ENCODE measurements at places on chromosomes 2 and 18.

DNA sequence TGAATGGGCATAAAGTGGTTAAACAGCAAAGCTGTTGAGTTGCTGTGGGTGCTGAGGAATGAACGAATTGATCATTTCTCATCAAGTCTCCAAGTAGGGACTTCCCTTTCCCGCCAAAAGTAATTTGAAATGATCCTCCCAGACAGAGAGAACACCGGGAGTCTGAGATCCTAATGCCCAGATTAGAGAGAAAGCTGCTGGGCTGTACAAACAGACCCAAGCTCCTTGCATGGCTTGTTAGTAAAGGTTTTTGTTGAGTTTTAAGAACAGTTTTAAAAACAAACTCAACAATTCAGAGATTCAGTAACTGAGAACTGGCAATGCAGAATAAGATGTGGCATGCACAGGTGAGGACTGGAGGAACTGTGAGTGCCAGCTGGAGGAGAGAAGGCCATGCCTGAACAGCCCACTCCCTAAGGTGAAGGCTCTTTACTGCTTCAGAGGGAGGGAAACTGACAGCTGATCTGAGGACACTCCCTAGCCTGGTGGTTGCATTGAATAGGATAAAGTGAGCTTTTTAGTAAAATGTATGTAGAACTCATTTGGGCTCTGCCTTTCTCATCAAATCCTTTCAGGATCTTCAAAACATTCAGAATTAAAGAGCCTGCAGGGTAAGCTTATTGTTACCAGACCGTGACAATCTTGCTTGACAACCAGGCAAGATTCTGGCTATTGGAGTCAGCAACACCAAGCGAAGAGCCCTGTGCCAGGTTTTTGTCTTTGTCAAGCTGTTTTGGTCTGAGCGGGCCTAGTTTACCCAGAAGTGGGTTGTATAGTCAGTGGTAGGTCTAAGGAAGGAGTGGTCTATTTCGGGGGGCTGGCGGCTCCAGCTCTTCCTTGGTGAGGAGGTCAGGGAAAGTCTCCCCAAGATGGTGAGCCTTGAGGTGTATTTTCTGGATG is 63.2 kb upstream of the IGFBP5 start:
- no peak for DNase-seq

- DNase-seq, result peak; percentile 22
Measured at GRCh38 chr2:118169359-118170005, 81.2 kb downstream of the INSIG2 start.

- DNase-seq, result no peak
Measured at GRCh38 chr2:162768656-162769055, 69.9 kb downstream of the KCNH7 start.

DNA sequence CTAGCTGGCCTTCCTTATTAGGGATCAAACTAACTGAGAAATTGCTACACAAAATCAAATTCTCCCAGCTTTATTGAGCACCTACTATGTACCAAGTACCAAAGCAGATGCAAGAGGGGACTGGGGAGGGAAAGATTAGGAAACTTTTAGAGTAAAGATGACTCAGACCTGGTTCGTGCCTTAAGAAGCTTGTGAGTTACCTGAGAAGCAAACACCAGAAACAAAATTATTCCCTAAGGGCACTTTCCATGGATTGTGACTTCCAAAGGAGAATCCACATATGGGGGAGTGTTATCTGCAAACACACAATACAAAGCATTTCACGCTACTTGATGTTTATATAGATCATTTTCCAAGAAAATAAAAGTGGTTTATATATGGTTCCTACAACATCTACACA is 326.9 kb upstream of the HNRNPA3 start:
- DNase-seq, result no peak

- DNase-seq, result no peak
Measured at GRCh38 chr2:49069829-49070228, 84.5 kb downstream of the FSHR start.

DNA sequence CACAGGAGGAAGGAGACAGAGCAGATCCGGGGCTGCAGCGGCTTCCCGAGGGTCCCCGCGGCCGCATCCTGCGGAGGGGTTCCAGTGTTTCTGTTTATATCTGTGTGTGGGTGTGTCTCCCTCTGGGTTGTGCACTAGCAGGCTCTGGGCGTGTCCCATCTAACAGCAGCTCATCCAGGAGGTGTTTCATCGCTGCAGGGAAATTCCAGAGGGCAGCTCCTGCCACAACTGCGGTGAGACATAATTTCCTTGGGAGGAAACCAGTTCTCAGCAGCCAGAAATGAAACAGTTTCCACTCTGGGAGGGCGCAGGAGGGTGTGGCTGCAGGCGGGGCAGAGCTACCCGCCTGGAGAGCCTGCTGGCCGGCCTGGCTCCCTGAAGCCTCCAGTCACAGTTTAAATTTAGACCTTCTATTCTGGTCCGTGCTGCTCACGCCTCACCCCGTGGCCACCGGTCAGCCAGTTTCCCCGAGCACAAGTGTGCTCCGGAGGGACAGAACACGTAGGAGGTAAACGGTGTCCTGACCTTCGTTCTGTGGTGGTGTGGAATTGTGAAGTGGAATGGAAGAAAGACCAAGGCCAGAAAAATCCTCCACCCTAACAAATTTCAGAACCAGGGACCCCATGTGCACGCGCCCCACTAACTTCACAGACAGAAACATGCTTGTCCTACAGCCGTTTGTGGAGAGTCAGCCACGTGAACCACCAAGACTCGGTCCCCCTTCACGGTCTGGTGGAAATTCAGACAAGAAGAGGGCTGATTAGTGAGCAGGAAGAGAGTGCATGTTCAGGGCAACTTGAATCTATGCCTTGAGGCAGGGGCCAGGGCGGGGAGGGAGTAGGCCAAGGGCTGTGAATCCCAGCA is 50.2 kb downstream of the TEX44 start:
- DNase-seq, result peak; percentile 50

- DNase-seq, result no peak
Measured at GRCh38 chr2:162118166-162119031, 33.6 kb downstream of the GCG start.

- DNase-seq, result no peak
Measured at GRCh38 chr2:168130346-168130745, 117.0 kb downstream of the STK39 start.

GRCh38 chr2:168939918-168940317 is 38.8 kb downstream of the G6PC2 start:
- no peak for DNase-seq

- no peak for DNase-seq
Measured at GRCh38 chr2:23199115-23199918, 185.7 kb upstream of the KLHL29 start.

DNA sequence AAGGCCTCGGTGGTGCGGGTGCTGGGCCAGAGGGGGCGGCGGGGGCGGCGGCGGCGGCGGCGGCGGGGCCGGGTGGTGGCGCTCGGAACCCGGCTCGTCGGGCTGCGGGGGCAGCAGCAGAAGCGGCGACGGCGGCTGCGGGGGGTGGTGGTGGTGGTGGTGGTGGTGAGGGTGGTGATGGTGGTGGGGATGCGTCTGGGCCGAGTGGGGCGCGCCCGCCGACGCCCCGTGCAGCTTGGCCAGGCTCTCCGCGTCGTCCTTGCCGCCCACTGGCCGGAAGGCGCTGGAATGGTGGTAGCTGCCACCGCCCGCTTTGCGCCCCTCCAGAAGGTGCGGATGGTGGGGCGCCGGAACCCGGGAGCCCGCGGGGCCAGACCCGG is 4.4 kb downstream of the SKOR2 start:
- no peak for DNase-seq

DNA sequence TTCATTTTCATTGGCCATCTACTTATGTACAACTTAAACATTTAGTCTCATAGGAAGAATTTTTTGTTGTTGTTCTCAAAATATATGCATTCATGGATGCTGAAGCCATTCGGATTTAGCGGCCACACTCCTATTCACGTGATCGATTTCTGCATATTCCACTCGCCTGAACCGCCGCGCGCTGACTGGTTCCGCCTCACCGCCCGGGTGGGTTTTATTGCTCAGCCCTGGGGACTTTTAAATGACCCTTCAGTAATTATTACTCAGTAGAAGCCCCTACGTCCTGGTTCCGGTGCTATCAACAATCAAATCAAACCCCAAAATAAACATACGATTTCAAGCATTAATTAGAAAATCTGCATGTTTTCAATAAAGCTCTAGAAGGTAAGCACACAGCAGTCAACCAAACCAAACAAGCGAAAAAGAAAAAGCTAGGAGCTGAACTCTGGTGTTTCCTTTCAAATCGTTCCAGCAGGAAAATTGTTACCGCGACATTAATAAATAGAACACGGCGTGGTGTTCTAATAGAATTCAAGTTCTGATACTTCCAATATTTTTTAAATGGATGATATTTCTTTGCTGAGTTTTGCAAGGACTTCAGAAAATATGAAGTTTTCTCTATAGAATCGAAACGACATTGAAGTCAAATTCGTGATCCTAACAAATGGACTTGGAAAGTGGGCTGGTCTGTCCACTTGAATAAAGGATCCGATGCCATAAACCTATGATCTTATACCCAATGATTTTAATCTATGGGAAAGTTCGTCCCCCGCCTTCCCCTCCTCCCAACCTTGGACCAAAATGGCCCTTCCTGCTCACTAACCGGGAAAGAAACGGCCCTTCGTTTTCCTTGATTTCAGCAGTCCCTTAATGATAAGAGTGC is 9.3 kb downstream of the PAX3 start:
- no peak for DNase-seq

- no peak for DNase-seq
Measured at GRCh38 chr18:35117951-35118411, 76.8 kb downstream of the MAPRE2 start.

GRCh38 chr2:236107942-236108625 is 60.1 kb downstream of the GBX2 start:
- no peak for DNase-seq

DNA sequence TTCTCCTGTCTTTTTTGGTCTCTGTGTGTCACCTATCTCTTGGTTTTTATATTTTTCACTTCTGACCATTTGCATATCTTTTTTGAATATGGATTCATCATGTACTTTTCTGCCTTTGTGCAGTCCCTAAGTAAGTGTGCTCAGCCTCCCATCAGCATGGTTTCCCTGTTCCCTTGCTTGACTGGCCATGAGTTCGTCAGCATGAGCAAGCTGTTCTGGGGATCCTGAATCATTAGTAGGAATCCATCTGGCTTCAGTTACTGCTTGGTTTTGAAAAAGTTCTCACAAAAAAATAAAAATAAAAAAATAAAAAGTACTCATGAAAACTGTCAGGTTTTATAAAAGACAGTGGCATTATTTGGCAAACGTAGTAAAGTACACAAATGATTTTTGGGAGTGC is 144.1 kb downstream of the NCOA1 start:
- no peak for DNase-seq

DNA sequence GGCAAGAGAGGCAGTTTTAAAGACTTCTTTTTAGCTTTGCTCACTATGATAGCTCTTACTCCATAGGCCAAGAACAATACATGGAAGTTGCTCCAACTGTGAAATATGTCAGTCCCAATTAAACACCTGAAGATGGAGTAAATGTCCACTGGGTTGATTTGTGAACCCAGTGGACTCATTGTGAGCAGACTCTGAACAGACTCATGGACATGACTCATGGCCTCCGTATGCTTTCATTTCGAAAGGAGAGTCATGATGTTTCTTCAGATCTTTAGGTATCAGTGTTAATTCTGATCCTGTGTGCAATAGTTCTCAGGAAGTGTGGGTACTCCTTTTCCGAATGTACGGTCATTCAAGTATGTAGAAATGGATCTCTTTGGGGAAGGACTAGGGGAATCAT is 5.4 kb upstream of the CWC22 start:
- no peak for DNase-seq

- no peak for DNase-seq
Measured at GRCh38 chr2:121001641-121002040, 266.0 kb downstream of the GLI2 start.

- DNase-seq, result no peak
Measured at GRCh38 chr2:216144372-216144771, 35.2 kb downstream of the XRCC5 start.

GRCh38 chr18:7754258-7754657 is 187.1 kb downstream of the PTPRM start:
- no peak for DNase-seq

DNA sequence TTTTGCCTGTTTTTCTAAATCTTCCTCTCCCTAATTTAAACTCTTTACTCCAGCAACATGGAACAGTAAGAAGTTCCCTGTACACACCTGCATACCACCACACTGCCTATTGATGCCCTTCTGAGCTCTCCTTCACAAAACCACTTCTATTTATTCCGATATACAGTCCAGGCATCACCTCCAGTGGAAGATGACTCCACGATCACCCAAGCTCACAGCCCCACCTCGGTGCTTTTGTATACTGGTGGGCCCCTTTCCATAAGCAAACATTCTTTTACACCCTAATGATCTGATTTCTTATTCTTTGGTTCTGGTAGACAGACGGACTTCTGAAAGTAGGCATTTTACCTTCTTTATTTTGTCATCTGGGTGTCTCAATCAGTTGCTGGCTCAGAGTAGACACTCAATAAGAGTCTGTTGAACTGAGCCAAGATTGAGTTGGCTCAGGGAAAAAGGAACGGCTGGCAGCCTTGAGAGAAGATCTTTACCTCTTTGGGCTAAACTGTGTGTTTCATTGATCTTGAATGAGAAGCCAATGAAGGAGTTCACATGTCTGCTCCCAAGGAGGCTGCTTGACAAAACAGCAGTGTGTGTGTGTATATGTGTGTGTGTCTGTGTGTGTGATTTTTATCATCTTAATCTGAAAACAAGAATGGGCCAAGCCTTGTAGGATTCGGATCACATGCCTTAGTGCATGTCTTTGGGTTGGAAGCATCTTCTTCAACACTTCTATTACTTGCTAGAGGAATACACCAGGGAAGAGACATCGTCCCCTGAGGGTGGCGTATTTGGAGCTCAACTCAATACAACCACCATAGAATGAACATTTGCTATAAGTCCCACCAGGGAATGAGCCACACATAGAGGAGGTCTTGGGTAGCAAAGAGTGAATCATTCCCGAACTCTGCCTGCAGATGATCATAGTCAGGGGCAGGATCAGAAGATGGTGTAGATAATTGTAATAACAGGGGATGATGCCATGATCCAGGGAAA is 341.8 kb downstream of the CYRIA start:
- DNase-seq, result no peak

- DNase-seq, result no peak
Measured at GRCh38 chr2:203383038-203383437, 54.8 kb downstream of the ABI2 start.

Data from stimulated activated CD4-positive, alpha-beta T cell treated with anti-CD3 and anti-CD28 coated beads, Interleukin-12 subunit alpha, Interleukin-12 subunit beta, amount 100 ng/mL, for 24 hours (primary cell).